GM12878 (cell line): ENCODE measurements at places on chromosomes 12 and 14.

GRCh38 chr14:103334644-103335622 is 896 bp downstream of the EIF5 start:
- no peak for DNase-seq
- peak overlapping the region; percentile 98 for H3K27ac ChIP-seq
- peaks cover 25% of the 10 kb centered on the region; the same call in 1 of the 2 replicates for H3K4me1 ChIP-seq
- peak overlapping the region; percentile 96 for H3K4me3 ChIP-seq
- H3K27me3 ChIP-seq = no peaks in the 10 kb centered on the region

DNA sequence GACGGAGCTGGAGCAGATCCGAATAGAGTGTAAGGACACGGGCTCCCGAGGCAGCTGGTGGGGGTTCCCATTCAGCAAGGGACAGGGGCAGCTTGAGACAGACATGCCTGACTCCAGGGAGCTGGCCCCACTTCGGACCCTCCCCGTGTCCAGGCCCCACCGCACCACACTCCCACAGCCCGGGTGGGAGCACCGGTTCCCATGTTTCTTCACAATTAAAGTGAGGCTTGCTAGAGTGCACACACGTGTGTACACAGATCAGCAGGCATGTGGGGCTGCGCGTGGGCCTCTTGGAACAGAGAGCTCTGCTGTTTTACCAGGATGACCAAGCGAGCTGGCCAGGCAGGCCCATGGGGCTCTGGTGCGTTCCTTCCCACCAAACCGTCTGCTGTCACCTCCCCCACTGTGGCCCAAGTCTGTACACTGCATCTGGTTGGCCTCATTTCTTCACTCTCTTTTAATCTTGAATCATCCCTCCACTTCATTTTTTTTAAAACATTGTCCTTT is 48.0 kb downstream of the SLC6A12 start:
- no peaks in the 10 kb centered on the region; the same call in 1 of the 2 replicates for H3K27me3 ChIP-seq
- no peaks in the 10 kb centered on the region for H3K36me3 ChIP-seq
- H3K4me3 ChIP-seq = no peak overlapping the region
- no peak overlapping the region for H3K27ac ChIP-seq

GRCh38 chr12:41962171-41962572 is 182.5 kb downstream of the GXYLT1 start:
- no peaks in the 10 kb centered on the region for H3K4me1 ChIP-seq
- DNase-seq = no peak
- H3K27me3 ChIP-seq = no peaks in the 10 kb centered on the region

DNA sequence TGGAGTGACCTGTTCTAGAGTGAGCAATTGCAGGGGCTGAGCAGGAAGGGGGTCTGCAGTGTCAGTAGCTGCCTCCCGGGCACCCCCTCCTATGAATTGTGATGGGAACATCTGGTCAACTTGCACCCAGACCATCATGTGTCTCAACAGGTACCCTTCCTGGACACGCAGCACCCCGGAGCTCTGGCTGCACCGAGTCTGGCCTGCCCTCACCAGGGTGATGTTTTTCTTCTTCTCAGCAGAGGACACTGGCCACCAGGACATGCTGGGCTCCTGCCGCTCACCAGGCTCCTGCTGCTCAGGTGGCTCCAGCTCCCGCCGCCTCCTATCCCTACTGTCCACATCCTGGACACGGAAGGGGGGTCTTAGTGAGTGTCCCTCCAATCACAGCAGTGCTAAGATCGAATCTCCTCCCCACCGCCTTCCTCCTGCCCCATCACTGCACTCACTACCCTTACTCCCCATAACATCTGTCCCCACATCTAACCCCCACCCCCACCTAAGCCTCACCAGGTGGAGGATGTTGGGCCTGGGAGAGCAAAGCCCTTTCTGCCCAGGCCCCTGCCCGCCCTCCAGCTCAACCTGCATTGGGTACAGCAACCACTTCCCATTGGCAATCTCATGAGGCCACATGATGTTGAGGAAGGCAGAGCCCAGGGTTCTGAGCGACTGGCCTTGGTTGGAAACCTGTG is 14.9 kb downstream of the ITGA7 start:
- no peak overlapping the region for H3K4me3 ChIP-seq
- no peak overlapping the region for H3K27ac ChIP-seq
- H3K4me1 ChIP-seq = peaks cover 3% of the 10 kb centered on the region
- H3K27me3 ChIP-seq = no peaks in the 10 kb centered on the region
- DNase-seq = no peak

GRCh38 chr12:123043536-123044001 is 63.1 kb downstream of the ARL6IP4 start:
- no peak overlapping the region for H3K4me3 ChIP-seq
- H3K36me3 ChIP-seq = no peaks in the 10 kb centered on the region
- no peaks in the 10 kb centered on the region; the same call in none of the 2 replicates for H3K27me3 ChIP-seq
- DNase-seq = no peak
- no peaks in the 10 kb centered on the region for H3K4me1 ChIP-seq
- H3K27ac ChIP-seq = no peak overlapping the region

- no peaks in the 10 kb centered on the region for H3K27me3 ChIP-seq
- no peak overlapping the region for H3K27ac ChIP-seq
- no peak overlapping the region for H3K4me3 ChIP-seq
- H3K36me3 ChIP-seq = no peaks in the 10 kb centered on the region
- DNase-seq = no peak
- peaks cover under 1% of the 10 kb centered on the region for H3K4me1 ChIP-seq
These were observed 3.1 kb downstream of the SLC25A29 start for GRCh38 chr14:100303179-100303578.

GRCh38 chr12:46811185-46811584 is 14.6 kb downstream of the SLC38A4 start:
- H3K36me3 ChIP-seq = no peaks in the 10 kb centered on the region
- H3K27ac ChIP-seq = no peak overlapping the region
- no peaks in the 10 kb centered on the region; the same call in 1 of the 2 replicates for H3K27me3 ChIP-seq
- H3K4me1 ChIP-seq = no peaks in the 10 kb centered on the region

- H3K4me1 ChIP-seq = peaks cover 7% of the 10 kb centered on the region
- H3K27ac ChIP-seq = no peak overlapping the region
- no peaks in the 10 kb centered on the region for H3K27me3 ChIP-seq
- DNase-seq = no peak
These were observed 2.8 kb downstream of the TCP11L2 start for GRCh38 chr12:106305376-106305775.

DNA sequence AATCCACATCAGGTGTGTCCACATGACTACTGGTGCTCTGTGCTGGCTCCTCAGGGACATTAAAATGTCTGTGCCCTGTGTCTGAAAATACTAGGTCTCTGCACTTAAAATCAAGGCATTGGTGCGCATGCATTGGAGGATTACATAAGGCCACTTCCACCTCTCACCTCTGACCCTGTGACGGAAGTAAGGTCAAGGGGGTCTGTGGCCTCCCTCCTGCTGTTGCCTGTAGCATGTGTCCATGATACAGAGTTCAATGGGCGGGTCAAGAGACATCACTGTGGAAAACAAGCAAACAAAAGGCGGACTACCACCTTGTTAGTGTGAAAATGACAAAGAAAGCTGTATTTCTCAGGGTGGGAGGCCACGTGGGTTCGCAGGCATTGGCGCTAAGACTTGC is 208.6 kb upstream of the PWP1 start:
- H3K36me3 ChIP-seq = no peaks in the 10 kb centered on the region
- H3K4me3 ChIP-seq = no peak overlapping the region
- no peaks in the 10 kb centered on the region; the same call in none of the 2 replicates for H3K27me3 ChIP-seq
- DNase-seq = no peak
- H3K27ac ChIP-seq = no peak overlapping the region

DNA sequence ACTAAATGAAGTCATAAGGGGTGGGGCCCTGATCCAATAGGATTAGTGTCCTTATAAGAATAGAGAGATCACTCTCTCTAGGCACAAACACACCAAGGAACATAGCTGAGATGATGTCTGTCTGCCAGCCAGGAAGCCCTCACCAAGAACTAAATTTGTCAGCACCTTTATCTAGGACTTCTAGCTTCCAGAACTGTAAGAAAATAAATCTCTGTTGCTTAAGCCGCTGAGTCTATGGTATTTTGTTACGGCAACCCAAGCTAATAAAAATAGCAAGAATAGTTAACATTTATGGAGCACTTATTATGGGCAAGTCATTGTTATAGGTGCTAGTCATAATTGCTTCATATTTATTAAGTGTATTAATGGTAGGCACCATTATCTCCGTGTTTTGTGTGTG is 249.6 kb downstream of the MSRB3 start:
- H3K4me1 ChIP-seq = no peaks in the 10 kb centered on the region
- H3K27me3 ChIP-seq = no peaks in the 10 kb centered on the region
- no peak for DNase-seq
- H3K27ac ChIP-seq = no peak overlapping the region

DNA sequence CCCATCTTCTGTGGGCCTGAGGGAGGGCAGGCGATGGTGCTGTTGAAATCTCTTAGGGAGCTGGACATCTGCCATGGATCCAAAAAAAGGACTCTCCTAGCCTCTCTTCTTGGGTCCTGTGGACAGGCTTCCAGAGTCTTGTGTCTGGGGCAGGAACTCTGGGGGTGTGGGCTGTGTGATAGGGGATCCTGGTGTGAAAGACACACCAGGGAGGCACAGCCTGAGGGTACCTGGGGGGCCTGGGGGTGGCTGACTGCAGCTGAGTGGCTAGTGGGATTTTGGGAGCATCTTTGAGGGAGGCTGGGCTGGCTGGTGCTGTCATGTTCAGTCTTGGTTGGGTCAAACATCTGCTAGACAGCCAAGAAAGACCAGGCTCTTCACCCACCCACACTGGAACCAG is 1.8 kb upstream of the KRT83 start:
- peaks cover 8% of the 10 kb centered on the region for H3K27me3 ChIP-seq
- DNase-seq = no peak
- H3K4me1 ChIP-seq = peaks cover 6% of the 10 kb centered on the region
- H3K36me3 ChIP-seq = no peaks in the 10 kb centered on the region
- no peak overlapping the region for H3K4me3 ChIP-seq
- no peak overlapping the region for H3K27ac ChIP-seq

DNA sequence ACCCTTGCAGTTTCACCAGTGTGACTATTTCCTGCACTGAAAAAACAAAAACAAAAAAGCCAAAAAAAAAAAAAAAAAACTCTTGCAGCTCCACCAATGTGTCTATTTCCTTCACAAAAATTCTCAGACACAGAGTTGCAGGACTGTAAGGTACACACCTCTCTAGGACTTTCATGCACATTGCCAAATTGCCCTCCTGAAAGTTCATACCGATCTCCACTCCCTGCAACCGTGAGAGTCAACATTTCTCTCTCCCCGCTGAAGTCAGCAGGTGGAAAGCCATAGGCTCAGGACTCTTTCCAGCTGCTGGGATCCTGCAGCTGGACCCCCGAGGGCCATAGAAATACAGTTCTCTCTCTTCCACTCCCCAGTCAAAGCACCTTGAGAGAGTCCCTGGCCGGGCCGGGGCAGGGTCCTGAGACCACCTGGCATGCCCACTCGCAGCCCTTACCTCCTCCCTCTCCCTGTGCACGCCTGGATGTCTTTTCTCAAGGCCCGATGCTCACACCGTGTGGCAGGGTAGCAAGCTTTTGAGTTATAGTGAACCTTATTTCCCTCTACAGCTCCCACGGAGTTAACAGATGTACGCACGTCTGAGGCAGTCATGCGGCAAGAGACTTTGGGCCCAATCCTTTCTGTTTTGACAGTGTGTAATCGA is 23.6 kb downstream of the MMAB start:
- H3K4me1 ChIP-seq = no peaks in the 10 kb centered on the region
- H3K36me3 ChIP-seq = no peaks in the 10 kb centered on the region
- H3K27me3 ChIP-seq = no peaks in the 10 kb centered on the region
- DNase-seq = no peak
- H3K27ac ChIP-seq = no peak overlapping the region

GRCh38 chr14:51776102-51776894 is 84.1 kb upstream of the GNG2 start:
- no peaks in the 10 kb centered on the region for H3K27me3 ChIP-seq
- no peak overlapping the region for H3K4me3 ChIP-seq
- no peak for DNase-seq
- H3K27ac ChIP-seq = no peak overlapping the region
- H3K36me3 ChIP-seq = no peaks in the 10 kb centered on the region

DNA sequence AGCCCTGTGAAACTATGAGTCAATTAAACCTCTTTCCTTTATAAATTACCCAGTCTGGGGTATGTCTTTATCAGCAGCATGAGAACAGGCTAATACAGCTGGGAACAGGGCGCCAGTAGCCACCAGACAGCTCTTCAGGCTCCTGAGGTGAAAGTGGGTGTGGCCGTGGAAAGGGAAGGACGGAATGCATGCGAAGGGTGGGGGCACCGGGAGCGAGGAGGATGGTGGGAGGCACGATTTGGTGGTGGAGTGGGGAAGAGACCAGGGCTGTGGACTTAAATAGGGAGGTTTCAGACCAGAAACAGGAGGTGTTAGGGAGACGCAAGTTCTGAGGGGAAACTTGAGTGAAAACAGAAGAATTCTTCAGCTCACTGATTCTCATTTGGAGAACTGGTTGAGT is 44.1 kb upstream of the CHST11 start:
- H3K36me3 ChIP-seq = no peaks in the 10 kb centered on the region
- H3K27me3 ChIP-seq = no peaks in the 10 kb centered on the region
- no peak overlapping the region for H3K4me3 ChIP-seq
- H3K27ac ChIP-seq = no peak overlapping the region

DNA sequence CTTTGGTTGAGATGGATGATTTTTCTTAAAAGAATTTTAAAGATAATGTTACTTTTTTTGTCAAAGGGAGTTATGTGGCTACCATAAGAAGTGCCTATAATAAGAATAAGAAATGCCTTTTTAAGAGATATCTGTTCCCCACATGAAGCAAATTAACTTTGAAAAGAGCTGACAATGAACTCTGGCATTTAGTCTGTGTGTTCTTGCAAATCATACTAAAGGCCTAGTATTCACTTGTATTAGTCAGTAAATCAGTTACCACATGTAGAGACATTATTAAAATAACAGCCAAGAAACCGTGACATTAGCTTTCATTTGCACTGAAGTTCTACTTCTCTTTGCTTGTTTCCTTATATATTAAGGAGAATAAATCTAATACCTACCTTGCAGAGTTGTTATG is 296.3 kb downstream of the CCDC91 start:
- no peaks in the 10 kb centered on the region for H3K4me1 ChIP-seq
- H3K27ac ChIP-seq = no peak overlapping the region
- no peak overlapping the region for H3K4me3 ChIP-seq

DNA sequence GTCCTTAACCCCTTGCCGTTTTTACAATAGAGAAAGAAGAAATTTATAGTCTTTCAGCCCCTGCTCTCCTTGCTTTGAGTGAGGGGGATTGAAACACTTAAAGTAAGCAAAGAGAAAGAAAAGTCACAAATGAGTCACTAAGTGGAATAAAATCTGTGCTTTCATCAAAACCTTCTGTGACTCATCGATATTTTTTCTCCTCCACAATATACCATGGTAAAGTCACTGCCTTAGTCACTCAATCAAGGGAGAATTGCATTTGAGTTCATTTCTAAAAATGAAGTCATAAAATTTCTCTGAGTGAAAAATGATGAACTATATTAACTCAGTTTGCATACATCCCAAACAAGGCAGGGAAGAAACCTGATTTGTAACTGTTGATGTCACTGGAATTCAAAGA is 470.3 kb downstream of the FOXG1 start:
- DNase-seq = no peak
- no peaks in the 10 kb centered on the region for H3K36me3 ChIP-seq
